ENCODE measurements at places on chromosomes 4 and X. TPM values are rescaled to one million over a fixed set of nuclear protein-coding genes. Genes with fewer than 3 reads are reported as not detected.

Gene PAGE2
- not detected for total RNA-seq

- no peaks in the 10 kb centered on the region for H3K27me3 ChIP-seq
- no peak overlapping the region for H3K4me3 ChIP-seq
These were observed 40.0 kb upstream of the CTAG2 start for GRCh38 chrX:154693394-154693793.

- H3K36me3 ChIP-seq = no peaks in the 10 kb centered on the region
- H3K27ac ChIP-seq = peak overlapping the region; percentile 94
- peaks cover 47% of the 10 kb centered on the region for H3K4me1 ChIP-seq
- peak; percentile 40 for DNase-seq
These were observed 1.2 kb downstream of the CHIC2 start for GRCh38 chr4:54063229-54063628.

- no peak overlapping the region for H3K4me3 ChIP-seq
- no peaks in the 10 kb centered on the region for H3K27me3 ChIP-seq
- H3K36me3 ChIP-seq = peaks cover 38% of the 10 kb centered on the region
- DNase-seq = no peak
- H3K4me1 ChIP-seq = peaks cover 38% of the 10 kb centered on the region
- no peak overlapping the region for H3K27ac ChIP-seq
These were observed 324.0 kb downstream of the NR3C2 start for GRCh38 chr4:148118179-148118578.

GRCh38 chr4:25131926-25132325, 28.3 kb downstream of the SEPSECS start:
- H3K4me1 ChIP-seq = peaks cover 6% of the 10 kb centered on the region
- no peak for DNase-seq
- peaks cover 28% of the 10 kb centered on the region for H3K36me3 ChIP-seq
- no peak overlapping the region for H3K27ac ChIP-seq
- H3K4me3 ChIP-seq = no peak overlapping the region
- H3K27me3 ChIP-seq = no peaks in the 10 kb centered on the region

DNA sequence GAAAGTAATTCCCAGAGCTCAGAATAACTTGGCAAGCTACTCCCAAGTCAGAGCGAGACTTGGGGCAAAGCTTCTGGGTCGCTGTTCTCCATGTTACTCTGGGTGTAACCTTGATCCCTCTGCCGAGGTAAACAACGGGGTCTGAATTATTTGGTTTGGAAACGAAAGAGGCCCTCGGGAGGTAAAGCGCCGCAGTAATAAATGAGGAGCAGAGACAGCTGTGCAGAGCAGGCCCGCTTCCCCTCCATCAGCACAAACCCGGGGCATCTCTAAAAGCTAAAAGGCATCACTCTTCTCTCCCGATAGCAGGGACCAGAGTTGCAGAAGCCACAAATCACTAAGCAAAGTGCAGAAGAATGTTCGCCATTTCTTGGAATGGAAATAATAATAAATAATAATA, 561.5 kb downstream of the BCOR start:
- DNase-seq = no peak
- H3K4me3 ChIP-seq = no peak overlapping the region
- no peaks in the 10 kb centered on the region for H3K36me3 ChIP-seq
- no peaks in the 10 kb centered on the region for H3K27me3 ChIP-seq
- no peak overlapping the region for H3K27ac ChIP-seq
- peaks cover 21% of the 10 kb centered on the region for H3K4me1 ChIP-seq
